ENCODE measurements at places on chromosomes 3 and 15.

DNA sequence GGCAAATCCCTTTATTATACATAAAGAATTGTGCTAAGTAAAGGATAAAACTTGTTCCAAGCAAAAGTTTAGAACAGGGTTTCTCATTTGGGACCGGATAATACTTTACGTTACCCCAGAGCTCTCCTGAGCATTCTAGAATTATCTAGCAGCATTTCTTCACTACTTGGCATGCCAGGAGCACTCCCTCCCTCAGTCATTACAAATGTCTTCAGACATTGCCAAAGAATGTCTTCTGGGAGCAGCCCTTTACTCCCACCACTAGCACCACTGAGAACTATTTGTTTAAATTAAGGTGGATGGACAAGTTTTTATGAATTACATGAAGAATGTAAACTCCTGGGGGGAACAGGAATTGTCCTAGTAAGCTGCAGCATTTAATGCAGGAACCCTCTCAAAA lies 516.4 kb downstream of the GBE1 start:
- no peak for DNase-seq

DNA sequence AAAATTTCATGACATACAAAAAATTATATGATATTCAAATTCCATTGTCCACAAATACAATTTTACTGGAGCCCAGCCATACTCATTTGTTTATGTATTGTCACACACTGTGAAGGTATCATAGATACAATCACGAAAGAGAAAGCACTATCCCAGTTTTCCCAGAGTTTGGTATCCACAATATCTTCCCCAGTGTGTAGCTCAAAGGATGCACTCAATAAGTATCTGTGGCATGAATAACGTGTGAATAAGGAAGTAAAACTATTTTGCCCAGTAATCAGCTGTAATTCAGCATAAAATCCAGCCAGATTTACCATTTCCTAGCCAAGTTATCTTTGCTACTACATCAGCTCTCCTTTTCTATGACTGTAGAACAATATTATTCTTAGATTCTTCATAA lies 131.3 kb upstream of the KCNMB2 start:
- no peak for DNase-seq

DNA sequence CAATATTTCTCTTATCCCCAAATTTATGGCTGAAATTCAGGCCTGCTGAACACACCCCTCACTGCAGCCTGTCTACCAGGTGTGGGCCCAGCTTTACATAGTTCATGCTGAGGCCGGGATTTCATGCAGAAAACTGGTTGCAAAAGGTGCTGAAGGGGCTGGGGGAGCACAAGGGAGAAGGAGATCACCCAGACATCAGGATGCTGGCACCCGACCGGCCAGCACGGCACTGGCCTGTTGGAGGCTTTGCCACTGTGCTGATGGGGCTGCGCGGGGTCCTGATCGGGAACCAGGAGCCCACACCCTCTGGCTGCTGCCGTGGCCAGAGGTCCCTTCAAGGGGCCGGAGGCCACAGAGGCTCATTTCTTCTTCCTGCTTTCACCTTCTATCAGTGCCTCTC lies 177.9 kb upstream of the C2CD4B start:
- DNase-seq = no peak

DNA sequence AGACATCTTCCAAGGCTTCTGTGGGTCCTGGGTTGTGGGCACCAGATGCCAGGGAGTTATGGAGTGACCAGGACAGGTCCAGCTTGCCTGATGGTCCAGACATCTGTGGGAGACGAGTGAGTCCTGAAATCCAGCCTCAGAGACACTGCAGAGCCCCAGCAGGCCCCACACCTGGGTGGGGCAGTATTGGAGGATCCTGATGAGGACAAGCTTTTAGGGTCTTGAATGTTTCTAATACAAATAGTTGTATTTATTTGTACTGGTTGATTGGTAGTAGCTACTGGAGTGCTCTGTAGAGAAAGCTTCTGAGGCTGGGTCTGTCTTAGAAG lies 67.5 kb upstream of the PRR23C start:
- no peak for DNase-seq

DNA sequence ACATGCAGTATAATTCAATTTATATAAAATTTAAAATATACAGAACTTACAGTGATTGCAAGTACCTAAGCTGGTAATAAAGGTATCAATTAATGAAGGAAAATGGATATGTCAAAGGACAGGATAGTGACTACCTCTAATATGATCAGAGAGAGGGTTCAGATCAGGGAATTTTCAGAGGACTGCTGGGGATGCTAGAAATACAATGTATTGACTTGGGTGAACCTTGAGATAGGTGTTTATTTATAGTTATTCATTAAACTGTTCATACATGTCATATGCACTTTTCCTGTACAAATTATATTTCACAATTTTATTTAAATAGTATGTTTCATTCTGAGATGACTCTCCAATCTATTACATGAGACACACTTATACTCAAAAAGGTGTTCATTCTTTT lies 554.1 kb downstream of the FHIT start:
- DNase-seq = no peak

- no peak for DNase-seq
These were observed 24.2 kb upstream of the LXN start for GRCh38 chr3:158696618-158697017.

DNA sequence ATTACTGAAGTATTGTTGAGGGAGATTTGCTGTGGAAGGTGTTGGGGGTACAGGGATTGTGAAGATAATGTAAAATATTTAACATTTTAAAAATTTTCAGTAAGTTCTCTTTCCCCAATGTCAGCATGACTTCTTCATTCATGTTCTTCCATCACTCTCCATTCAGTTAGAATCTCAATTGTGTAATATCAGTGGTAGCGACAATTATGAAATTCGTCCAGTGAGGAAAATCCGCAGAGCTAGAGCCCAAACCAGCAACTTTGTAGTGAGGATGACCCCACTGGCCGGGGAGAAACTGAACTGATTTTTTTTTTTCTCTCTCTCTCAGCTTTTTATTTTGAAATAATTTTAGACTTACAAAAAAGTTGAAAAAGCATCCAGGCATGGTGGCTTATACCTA lies 171.7 kb downstream of the PGPEP1L start:
- no peak for DNase-seq

GRCh38 chr3:51800750-51801125 lies 21.7 kb upstream of the IQCF6 start:
- no peak for DNase-seq

DNA sequence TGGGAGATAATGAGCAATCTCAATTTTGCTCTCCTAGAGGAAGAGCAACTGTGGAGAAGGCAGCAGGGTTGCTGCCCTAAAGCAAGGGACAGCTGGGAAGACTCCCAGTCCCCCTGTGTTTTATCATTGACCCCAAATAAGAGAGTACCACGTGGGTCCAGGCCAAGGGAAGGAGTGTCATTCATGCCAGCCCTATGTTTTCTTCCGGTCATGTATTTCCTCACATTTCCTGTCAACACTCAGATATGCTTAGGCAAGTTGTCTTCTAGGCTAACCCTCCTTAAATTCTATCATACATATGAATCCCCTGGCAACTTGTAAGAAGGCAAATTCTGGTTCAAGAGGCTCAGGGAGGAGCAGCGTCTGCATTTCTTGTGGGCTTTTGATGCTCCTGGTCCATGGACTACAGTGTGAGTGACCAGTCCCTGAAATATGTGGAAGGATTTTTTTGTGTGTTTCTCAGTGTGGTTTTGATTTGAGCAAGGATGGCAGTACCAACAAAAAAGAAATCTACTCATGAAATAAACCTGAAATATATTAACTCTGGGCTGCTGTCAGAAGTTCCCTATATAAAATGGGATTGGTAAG lies 31.9 kb upstream of the RPP14 start:
- no peak for DNase-seq

DNA sequence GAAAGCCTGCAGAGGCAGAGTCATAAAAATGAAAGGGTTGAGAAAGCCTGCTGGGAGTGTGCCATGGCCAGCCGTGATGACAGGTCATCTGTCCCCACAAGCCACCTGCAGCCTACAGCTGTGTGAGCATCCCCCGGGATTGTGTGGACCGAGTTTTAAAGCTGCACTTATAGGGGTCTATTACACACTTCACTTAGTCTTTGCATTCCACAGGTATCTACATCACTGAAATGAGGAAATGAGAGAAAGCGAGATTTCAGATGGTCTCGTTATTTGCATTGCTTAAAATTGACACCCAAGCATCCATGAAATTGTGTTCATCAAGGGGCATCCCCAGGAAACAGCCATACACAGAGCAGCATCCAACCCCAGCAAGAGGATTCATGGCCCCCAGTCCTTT lies 137.6 kb upstream of the TRIM42 start:
- DNase-seq = no peak

DNA sequence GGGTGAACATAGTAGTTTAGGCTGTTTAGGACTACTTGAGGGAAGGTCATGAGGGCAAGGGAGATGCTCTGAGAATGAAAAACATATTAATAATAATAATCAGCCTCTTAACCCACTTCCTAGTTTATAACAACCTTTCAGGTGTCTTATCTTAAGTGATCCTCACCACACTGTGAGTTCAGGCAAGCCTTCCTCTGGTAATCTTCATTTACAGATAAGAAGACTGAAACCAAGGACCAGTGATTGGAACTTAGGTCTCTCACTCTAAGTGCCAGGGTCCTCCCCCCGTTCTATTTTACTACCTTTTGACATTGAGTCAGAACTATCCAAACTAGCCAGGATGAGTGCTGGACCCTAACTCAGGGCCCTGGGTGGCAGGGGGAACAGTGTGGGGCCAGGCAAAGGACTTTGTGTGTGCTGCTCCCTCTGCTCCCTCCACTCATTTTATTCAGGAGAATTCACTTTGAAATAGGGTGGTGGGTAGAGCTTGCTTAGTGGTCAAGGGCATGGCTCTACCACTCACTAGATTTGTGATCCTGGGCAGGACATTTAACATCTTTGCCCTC lies 5.7 kb downstream of the NUTM1 start:
- DNase-seq = no peak

DNA sequence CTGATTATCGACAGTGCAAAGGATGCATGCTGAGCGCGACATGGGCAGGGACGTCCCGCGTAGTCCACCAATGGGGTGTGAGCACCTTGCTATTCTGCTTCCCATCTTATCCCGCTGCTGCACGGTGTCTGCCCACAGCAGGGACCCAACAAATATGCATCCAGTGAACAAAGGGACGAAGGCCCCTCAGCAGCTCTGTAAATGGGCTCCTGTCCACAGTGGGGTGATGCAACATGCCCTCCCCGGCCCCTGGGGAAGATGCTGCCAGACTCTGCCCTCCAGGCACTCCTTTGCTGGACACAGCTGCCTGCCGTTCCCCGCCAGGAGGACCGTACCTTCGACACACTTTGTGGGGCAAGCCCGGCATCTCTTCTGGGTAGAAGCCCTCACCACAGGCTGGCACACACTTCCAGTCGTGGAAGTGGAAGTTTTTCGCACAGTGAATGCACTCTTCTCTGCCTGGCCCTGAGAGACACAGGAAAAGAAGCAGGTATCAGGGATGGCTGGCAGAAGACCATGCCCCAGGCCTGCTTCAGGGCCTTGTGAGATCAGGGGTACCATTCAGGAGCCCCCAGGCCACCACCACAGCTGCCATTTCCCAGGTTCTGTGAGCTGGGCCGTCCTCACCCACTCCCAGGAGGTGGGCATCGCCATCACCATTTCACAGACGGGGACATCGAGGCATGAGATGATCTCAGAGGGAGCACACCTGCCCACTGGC lies 18.2 kb upstream of the SNRPA1 start:
- no peak for DNase-seq

GRCh38 chr15:75176396-75176761 lies 25.3 kb upstream of the C15orf39 start:
- DNase-seq = no peak

GRCh38 chr3:10353160-10353559 lies 32.2 kb upstream of the SEC13 start:
- DNase-seq = no peak

GRCh38 chr3:123668906-123669305 lies 84.1 kb upstream of the HACD2 start:
- no peak for DNase-seq

- DNase-seq = no peak
These were observed 22.4 kb upstream of the ARHGEF3 start for GRCh38 chr3:56823984-56824703.

- DNase-seq = no peak
These were observed 5.1 kb upstream of the BFSP2 start for GRCh38 chr3:133394561-133395311.

DNA sequence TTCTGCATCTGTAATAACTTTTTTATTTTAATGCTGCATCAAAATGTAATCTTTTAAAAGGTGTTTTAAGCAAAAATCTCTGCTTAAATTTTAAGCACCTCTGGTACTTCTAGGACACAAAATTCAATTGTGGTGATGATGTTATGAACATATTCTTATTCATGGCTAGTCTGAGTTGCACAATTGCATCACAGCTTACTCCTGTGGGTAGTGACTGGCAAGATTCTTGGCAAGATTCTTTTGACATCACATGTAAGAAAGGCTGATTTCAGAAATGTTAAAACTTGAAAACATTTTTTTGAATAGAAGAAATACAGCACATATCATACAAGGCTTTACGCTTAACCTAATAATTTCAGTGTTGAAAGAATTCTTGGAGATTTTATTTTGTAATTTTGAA lies 35.7 kb downstream of the IQCH start:
- DNase-seq = no peak

- DNase-seq = no peak
These were observed 96.9 kb downstream of the VPS8 start for GRCh38 chr3:184908859-184909258.

DNA sequence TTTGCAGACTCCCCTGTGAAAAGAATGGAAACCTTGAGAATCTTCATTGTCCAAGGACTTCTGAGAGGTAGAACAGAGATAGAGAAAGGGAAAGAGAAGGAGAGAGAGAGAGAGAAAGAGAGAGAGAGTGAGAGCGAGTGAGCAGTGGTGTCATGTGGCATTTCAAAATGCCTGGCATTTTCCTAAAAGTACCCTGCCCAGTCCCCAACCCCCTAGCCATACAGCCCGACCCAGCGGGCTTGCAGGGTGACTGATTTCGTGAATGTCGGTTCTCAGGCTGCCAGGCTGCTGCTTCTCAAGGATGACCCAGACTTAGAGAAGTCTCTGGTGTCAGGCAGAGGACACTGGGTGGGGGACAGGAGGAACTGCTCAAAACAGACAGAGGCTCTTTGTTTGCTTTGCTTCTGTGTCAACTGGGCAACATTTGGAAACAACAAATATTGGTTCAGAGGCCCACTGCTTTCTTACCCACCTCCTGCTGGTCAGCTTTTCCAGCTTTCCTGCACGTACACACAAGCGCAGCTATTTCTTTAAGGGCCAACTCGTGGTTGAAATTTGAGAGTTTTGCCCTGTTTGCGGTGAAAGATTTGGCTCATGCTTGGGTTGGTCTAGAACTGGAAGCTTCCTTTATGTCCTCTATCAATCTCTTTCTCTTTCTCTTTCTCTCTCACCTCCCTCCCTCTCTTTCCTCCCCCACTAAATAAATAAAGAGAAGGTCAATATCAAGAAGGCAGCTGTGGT lies 3.7 kb upstream of the TF start:
- no peak for DNase-seq

GRCh38 chr3:39126532-39127071 lies 19.1 kb downstream of the TTC21A start:
- DNase-seq = peak; percentile 39

Measured in G401 (cell line).